Right lung (tissue), 10 donors: ENCODE measurements at places on chromosomes 6 and 20.

GRCh38 chr6:43193929-43194328, 11.9 kb downstream of the CUL9 start:
- DNase-seq = no peak

DNA sequence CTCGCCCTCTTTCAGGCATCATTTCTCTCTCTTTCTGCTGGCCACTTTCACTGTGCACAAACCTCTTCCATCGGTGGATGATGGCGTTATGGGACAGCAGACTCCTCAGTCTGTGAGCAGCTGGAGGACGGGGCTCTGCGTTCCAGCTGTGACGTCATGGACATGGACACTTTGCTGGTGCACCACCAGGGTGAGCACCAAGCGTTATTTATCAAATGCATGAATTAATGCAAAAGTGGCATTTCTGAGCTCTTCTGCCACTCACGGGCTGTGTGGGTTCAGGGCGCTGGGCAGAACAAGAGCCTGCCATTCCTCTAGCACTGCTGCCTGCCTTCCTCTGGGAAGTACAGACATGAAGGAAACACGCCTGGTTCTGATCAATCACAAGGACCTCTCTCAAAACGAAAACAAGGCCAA, 82.9 kb upstream of the MPC1 start:
- no peak for DNase-seq

DNA sequence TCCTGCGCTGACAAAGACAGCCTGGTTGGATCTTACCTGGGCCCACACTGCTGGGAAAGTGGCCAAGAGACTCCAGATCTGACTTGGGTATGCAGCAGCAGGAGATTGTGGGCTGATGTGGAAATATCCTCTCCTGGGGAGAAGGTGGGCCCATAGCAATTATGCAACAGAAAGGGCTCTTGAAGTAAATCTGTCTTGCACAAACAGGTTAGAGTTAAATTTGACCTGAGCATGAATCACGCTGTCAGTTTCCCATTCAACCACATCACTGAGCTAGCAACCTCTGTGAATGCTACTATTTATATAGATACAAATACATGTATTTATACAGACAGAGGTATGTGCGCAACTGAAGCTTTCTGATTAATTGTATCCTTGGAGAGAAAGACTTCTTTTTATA, 28.3 kb upstream of the PDYN start:
- DNase-seq = no peak

GRCh38 chr6:152897807-152898399, 84.9 kb downstream of the FBXO5 start:
- no peak for DNase-seq

GRCh38 chr6:88544986-88545612, 379.0 kb upstream of the CNR1 start:
- DNase-seq = no peak

DNA sequence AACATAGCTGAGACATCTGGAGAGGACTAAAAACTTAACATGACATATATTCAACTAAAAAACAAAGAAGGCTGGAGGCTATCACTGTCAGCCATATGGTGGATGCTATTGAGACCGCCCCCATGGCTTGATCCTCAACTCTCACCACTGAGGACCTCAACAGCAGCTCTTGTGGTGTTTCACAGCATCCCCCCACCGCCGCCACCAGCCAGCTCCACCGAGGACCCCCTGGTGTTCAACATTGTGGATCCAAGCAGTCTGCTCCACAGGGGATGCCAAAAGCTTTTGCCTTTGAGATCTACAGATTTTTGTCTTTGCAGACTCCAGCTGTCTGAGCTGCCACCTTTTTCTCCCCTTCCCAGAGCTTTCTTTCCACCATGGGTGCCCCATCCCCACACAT, 64.6 kb downstream of the NUS1 start:
- no peak for DNase-seq

GRCh38 chr6:21429291-21429690, 164.3 kb upstream of the SOX4 start:
- DNase-seq = no peak

DNA sequence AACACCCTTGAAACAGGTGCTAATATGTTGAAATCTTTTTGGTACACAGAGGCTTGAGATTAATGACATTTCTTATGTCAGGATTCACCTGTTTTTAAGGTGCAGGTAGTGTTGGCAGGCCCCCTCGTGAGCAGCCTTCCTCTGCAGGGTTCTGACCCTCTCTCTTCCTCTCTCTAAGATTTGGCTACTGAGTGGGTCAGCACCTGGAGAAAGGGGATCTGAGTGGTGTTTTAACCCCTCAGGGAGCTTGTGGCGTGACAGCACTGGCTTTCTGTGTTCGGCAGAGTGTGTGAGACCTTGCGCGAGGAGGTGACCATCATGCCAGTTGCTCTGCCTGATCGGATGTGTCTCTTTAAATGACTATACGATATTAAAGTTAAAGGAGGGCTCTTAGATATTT, 37.1 kb downstream of the HIVEP1 start:
- DNase-seq = no peak

DNA sequence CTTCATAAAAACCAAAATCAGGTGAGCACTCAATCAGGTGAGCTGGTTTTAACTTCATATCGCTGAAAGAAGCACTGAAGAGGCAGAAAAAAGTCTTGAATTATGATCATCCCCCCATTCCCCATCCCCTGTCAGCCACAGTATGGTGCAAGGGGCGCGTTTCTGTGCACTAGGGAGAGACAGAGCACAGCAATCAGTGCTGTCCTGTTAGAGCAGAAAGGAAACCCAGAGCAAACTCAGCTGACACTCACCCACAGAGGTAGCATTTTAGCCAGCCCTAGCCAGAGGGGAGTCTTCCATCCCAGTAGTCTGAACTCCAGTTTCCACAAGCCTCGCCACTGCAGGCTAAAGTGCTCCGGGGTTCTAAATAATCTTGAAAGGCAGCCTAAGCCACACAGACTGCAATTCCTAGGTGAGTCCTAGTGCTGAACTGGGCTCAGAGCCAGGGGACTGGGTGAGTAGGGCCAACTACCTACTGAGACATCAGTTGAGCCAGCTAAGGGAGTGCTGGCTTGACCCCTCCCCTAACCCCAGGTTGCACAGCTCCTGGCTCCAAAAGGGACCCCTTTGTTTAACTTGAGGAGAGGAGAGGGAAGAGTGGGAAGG, 1352.6 kb upstream of the GJE1 start:
- no peak for DNase-seq
